H54 (cell line): ENCODE measurements at places on chromosomes 1 and 21.

DNA sequence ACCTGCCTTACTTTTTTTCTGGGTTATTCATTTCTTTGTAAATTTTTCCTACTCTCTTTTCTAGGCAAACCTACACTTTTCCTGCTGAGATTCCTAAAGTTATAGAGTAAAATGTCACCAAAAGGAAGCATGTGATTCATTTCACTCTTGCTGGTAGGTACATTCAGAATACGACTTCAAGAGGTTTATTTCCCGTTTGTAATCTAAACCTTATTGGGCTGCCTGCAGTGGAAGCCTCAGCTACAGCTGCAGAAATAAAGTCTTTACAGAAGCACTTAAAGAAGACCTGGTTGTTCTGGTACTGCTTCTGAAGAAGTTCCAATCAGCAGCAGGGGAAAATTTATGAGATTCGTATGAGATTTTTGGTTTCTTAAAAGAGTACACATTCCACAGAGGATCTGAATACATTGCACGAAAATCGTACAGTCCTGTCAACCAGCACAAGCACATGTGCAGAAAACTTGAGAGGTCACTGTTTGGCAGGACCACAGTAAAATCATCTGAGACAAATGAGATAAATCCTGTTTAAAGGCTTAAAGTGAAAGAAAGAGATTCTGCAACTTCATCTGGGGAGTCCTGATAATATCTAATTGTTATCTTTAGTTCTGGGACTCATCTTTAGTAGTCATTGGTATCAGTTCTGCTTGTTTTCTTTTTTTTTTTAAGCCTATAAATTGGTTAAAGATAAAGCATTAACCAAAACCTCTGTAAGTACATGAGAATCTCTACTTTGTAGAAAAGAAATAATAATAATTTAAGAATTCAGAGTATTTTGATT lies 109.9 kb upstream of the ADGRL2 start:
- DNase-seq = no peak

DNA sequence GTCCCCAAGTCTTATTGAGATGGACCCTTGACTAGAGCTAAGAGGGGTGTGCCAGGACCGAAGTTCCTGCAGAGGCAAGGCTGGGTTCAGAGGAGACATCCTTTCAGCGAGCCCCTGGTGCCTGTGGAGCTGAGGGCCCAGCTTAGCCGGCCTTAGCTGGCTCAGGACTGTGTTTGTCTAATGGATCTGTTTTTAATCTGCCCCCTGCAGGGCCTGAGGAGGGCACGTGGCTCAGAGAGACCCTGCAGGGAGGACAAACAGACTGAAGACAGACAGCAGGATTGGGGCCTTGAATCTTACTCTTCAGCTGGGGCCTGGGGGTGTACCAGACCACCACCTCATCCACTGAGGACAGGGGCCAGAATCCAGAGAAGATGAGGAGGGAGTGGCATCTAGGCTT lies 1.6 kb downstream of the CRABP2 start:
- no peak for DNase-seq

DNA sequence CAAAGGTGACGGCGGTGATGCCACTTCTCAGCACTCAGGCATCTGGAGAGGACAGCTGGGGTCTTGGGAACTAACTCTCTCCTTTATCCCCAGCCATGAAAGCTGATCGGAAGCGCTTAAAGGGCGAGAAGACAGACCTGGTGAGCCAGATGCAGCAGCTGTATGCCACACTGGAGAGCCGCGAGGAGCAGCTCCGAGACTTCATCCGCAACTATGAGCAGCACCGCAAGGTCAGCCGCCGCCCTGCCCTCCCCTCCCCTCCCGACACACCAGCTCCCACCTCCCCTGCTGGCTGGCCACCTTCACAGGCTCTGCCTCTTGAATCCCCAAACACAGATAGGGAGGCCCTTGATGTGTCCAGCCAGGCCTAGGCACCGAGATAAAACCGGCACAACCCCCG lies 118.9 kb upstream of the TMEM51 start:
- DNase-seq = no peak

DNA sequence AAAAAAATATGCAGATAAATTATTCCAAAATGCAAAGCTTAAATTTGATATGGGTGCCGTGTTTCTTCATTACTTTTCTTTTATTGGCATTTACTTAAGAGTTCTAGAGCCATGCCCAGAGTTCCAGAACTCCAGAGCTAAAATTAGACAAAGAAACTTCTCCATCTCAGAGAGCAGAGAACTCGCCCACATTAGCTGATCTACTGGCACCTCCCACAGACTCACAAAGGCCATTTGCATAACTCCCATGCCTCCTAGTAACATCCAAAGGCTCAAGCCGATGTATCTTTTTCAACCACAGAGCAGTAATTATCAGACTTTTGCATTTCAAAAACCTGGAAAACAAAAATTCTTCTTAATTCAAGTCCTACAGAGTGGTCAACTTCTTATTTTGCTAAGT lies 323.8 kb upstream of the ST6GALNAC5 start:
- no peak for DNase-seq

GRCh38 chr1:116544588-116545358 lies 26.1 kb downstream of the CD58 start:
- no peak for DNase-seq

DNA sequence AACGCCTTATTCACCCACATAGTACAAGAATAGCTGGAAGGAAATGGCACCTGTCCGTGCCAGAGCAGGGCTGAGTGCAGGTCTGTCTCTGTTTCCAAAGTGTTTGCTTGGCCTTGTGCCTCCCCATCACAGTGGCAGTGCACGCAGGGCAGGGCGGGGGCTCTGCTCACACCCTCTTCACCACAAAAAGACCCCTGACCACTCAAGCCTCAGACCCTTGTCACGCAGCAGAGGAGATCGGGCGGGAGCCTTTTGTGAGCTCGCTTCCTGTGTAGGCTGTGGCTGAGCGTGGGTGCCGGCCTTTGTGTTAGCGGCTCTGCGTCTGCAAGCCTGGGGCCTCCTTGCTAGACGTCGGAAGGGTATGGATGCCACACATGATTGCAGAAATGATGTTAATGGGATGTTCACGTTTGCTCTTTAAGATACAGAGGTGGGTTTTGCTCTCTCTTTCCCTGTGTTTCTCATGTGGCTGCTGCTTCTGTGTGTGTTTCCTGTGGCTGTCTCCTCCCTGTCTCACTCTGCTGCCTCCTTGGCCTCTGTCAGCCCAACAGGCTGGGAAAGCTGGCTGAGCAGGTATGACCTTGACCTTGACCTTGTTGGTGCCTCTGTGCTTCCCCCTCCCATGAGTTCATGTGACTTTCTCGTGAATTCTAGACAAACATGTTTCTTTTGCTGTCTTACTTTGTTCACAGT lies 45.4 kb downstream of the S100B start:
- DNase-seq = no peak

- no peak for DNase-seq
Observed at GRCh38 chr1:52240592-52241210, 98.8 kb downstream of the ZFYVE9 start.

GRCh38 chr21:20944139-20944538 lies 54.1 kb upstream of the NCAM2 start:
- no peak for DNase-seq

DNA sequence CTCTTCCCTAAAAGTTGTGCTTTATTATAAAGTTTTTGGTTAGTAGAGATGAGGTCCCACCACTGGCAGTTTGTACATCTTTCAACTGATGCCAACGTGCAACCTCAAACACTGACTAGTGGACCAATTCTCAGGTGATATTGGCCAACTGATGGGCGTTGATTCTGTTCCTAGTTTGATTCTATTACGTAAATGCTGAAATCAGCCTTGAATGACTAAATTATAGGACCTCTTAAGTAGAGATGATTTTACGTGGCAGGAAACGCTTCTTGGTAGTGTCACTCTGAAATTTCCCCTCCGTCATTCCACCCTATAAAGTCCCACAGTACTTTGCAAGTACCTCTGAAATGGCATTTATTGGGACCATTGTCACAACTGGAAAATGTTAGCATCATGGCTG lies 8.8 kb upstream of the FNDC7 start:
- no peak for DNase-seq

DNA sequence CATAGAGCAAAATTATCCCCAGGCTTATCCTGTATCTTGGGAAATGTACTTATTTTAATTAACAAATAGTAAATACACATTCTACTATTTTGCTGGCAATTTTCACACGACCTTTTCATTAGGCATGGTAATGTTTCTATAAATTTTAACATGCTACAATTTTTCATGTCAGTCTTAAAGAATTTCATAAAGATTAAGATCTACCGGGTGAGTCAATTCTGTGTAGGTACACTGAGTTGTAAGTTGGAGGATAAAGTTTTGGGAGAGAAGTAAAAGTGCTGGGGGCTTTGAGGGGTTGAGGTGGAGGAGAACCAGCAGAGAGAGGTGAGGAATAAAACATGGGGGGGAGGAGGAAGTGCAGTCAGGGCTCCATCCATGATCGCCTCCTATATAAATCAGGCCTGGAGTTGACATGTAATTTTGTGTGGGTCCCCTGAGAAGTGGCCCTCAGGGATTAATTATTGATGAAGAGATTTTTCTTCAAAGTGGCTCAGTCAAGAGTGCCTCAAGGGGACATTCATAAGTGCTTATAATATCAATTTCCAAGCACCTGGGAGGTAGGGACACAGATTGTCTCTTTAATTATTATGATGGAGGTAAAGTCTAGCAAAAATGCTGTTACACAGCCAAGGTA lies 7.2 kb downstream of the DPYD start:
- DNase-seq = no peak

DNA sequence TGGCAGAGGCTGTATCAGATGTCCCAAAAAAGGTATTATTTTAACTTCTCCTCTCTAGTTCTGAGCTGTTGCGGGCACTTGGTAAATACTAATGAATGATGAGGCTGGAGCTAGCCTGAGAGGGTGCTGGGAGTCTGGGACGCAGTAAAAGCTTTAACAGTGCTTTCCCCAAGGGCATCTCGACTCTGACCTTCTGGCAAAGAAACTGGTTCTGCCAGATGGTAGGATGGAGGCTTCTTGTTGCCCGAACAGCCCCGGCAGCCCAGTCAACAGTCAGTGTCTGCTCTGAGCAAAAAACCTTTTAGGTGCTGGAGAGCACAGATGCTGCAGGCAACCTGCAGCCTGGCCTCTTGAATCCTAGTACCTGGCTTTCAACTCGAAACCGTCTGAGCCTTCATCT lies 2.5 kb upstream of the PNRC2 start:
- no peak for DNase-seq

DNA sequence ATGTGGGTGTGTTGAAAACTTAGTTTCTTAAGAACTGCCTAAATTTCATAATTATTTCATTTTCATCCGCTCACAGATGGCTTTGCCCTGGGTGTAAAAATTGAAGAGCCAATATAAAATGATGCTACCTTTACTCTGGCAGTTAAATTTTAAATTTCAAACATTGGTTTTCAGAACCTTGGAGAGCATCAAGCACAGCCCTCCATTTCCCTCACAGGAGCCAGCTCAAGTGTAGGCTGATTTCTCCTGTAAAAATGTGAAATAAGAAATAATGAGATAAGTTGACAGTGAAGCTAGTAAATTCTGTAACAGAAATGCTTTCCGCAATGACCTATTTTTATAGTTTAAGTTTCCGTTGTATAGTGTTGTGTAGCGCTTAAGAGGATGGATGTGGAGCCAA lies 53.9 kb upstream of the AKT3 start:
- no peak for DNase-seq

GRCh38 chr1:161266202-161266601 lies 7.7 kb downstream of the PCP4L1 start:
- DNase-seq = peak; percentile 83

GRCh38 chr1:77776007-77776700 lies 3.3 kb upstream of the MIGA1 start:
- DNase-seq = no peak

DNA sequence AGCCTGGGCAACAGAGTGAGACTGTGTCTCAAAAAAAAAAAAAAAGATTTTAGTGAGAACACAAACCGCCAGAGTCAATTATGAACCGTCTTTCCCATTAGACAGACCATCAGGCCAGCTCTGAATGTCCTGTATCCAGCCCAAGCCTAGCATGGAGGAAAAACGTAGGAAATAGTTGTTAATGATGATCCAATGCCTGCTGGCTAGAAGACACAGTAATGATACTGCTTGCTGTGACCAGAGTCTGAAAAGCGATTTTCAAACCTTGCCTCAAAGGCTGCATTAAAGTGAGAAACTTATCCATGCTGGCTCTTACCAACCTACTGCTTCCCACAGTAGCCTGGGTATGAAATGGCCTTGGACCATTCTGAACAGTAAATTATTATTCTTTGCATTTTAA lies 17.0 kb downstream of the COA7 start:
- no peak for DNase-seq
